ENCODE measurements at places on chromosomes 12 and 14.

- no peak for DNase-seq
These were observed 40.9 kb upstream of the A2ML1 start for GRCh38 chr12:8781381-8782127.

DNA sequence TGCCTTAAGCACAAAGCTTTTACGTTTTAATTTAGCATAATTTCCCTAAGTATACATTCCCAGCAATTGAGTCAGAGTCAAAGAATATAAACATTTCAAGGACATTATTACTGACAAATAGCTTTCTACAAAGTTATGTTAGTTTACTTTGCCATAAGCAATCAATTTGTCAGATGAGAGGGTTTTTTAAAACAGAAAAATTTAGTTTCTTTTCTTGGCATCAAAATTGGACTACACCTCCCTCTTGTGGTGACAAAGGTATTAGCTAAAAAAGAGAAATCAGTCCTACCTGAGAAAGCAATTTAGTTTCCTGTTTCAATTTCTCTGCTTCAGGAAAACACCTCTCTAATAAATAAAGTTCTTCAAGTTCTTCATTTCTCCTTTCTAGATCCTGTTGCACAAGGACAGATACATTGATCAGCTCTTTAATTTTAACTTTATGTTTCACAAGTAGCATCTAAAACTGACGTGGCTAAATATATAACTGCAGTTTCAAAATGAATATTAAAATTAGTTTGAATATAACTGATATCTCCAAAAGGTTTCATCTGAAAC, 39.9 kb downstream of the DNAI7 start:
- no peak for DNase-seq

DNA sequence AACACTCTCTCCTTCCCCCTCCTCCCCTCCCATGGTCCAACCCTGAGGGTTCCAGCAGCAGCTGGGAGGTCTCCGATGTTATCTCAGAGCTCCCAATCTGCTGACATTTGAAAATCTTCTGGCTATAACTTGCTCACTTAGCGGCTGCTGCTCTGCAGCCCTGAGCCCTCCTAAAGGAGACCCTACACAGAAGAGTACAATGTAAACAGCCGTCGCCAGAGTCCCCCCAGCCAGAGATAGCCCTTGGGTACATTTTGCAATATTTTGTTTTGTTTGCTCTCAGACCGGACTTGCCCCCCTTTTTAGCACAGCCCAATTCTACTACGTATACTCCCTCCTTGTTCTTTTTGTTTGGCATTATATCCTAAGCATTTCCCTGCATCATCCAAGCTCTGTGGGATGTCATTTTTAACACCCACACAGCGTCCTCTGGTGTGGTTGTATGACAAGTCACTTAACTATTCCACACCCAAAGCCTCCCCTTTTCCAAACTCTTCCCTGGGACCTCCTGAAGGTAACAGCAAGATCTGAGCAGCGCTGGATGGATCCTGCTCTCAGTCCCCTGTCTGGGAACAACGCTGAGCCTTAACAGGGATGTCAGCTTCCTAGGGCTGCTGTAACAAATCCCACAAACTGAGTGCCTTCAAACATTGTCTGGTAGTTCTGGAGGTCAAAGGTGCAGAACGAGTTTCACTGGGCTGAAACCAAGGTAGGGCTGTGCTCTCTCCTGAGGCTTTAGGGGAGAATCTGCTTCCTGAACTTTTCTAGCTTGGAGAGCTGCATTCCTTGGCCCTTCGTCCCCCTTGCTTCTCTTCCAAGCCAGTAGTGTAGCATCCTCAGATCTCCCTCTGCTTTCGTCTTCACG, 25.3 kb upstream of the TCL1B start:
- DNase-seq: no peak

DNA sequence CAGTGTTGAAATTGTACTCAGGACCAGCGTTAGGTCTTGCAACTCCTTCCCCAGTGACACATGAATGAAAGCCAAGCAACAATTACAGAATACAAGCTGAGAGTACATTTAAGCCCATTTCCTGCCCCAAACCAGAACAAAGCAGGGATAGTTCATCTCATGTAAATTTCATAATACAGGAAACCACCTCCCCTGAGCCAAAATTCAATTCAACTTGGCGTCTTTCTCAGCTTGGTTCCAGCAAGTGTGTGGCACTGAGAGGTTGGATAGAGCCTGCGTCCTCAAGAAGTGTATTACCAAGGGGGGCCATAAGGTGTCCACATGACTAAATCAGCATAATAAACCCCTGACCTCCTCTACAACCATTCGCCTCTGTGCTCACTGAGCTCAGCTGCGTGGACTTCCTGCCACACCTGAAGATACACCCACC, 278.9 kb upstream of the CRY1 start:
- no peak for DNase-seq

DNA sequence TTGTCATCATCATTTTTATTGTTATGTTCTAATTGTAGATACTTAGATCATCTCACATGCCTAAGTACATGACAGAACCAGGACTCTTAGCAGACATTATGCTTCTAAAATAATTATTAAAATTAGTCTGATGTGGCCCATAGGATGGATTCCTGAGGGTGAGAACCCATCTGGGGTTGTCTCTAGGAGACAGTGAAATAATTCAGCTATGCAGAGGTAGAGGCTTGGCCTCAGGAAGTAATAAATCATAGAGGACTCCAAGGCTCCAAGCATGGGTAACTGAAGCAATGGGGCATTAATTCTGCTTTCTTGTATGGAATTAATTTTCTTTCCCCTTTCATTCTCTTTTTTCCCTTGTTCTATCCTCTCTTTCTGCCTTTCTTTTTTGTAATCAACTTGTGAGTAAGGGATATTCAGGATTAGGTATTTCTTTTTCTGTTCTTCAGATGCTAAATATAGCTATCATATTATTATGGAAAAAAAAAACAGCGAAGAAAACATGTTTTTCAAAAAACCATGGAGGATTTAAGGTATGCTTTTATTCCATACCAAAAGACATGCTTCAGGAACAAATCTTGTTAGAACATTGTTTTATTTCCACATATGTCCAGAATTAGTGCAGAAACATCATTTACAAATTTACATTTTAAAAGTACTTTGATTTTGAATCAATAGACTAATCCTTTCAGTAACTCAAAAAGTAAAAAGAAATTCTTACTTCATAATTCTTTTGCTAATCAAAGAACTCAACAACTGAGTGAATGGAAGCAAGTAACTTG, 263.2 kb downstream of the TRHDE start:
- no peak for DNase-seq

GRCh38 chr12:48973941-48974673, 2.6 kb upstream of the WNT10B start:
- DNase-seq: no peak

DNA sequence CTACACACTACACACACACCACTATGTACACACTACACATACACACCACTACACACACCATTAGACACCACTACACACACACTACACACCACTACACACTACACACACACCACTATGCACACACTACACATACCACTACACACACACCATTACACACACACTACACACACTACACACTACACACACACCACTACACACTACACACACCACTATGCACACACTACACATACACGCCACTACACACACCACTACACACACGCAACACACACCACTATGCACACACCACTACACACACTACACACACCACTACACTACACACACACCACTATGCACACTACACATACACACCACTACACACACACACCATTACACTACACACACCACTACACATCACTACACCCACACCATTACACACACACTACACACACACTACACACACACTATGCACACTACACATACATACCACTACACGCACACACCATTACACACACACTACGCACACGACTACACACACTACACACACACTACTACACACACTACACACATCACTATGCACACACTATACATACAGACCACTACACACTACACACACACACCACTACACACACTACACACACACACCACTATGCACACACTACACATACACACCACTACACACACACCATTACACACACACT, 13.6 kb downstream of the NOC4L start:
- no peak for DNase-seq

GRCh38 chr14:35347323-35348043, 55.3 kb downstream of the PSMA6 start:
- DNase-seq: peak; percentile 27

DNA sequence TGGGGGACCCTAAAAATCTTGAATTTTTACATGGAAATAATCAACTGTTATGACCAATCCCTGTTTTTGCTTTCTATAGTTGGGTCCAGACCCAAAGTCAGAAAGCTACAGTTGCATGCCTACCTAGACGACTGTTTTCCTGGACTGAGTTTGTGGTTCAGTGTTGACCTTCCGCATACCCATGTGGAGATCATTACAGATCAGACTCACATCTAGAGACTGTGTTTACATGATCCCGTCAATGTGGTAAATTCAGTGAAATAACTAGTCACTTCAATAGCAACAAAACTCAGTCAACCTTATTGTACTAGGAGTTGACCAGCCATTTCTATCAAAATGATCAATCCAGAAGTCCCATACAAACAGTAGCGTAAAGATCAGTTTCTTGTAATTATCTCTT, 257.6 kb downstream of the EGLN3 start:
- no peak for DNase-seq

GRCh38 chr12:67920413-67920812, 68.8 kb upstream of the IFNG-AS1 start:
- DNase-seq: no peak

- DNase-seq: no peak
These were observed 47.1 kb upstream of the CDKN3 start for GRCh38 chr14:54349713-54350112.
